ENCODE measurements at places on chromosomes 7 and 10. TPM values are rescaled to one million over a fixed set of nuclear protein-coding genes. Genes with fewer than 3 reads are reported as not detected.

The FKBP6 gene
- total RNA-seq: not detected

The GNG11 gene
- 18.7 TPM for total RNA-seq

The COL1A2 gene
- 9,631 TPM for total RNA-seq

The MPLKIP gene
- 17.3 TPM for total RNA-seq

The CFAP43 gene
- total RNA-seq: 0.15 TPM

The ARMH3 gene
- 15.9 TPM for total RNA-seq

The TLX1 gene
- not detected for total RNA-seq

The CTTNBP2 gene
- total RNA-seq: 22.3 TPM

The HOXA9 gene
- total RNA-seq: 0.15 TPM

The EIF5AL1 gene
- 0.17 TPM for total RNA-seq

The DPYSL4 gene
- 1.3 TPM for total RNA-seq
